ENCODE measurements at places on chromosomes 6 and 20.

DNA sequence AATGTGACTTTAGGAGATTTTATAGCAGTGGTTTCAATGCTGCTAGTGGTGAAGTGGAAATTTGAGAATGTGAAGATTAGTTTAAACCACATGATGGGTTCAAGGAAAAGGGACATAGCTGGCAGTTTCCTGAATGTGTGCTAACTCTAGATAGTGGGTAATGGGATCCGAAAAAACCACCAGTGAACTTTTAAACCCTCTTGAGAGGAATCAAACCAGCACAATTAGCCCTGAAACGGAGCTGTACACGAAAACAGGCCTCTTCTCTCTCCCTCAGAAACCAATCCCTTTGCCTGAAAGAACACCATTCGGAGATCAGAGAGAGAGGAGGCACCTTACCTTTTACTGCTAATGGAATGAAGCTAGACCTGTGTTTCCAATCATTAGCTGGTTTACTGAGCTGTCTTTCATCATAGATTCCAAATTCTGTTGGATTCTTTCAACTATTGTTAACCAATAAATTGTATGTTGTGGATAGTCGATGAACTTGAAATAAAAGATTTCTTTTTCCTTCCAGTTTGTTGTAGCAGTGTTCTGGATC is 103.9 kb downstream of the AIG1 start:
- H3K27ac ChIP-seq: no peak overlapping the region
- H3K4me3 ChIP-seq: no peak overlapping the region
- no peak for DNase-seq
- no peaks in the 10 kb centered on the region for H3K27me3 ChIP-seq

DNA sequence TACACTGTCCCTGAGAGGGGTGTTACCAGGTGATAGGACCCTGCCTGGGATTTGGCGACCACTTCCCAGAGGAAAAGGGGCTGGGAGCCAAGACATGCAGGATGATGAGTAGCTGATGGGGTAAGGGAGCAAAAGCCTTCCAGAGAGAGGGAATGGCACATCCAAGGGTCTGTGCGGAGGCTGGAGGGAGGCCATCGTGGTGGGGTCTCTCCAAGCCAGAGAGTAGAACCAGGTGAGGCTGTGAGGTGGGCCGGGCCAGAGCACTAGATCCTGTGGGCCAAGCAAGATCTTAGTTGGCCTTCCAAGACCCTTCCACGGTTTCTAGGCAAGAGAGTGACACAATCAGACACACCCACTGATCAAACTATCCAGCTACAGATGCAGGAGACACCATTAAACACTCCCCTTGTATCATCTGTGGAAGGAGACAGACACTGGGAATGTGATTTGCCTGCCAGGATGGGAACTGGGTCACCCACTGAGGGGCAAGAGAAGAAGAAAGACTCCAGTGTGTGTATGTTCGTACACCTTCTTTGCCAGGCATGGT is 128.9 kb downstream of the BANF2 start:
- no peaks in the 10 kb centered on the region for H3K36me3 ChIP-seq
- no peak for DNase-seq
- no peak overlapping the region for H3K27ac ChIP-seq

GRCh38 chr6:33116417-33116816 is 40.6 kb downstream of the HLA-DPB1 start:
- no peak overlapping the region for H3K27ac ChIP-seq
- no peaks in the 10 kb centered on the region for H3K36me3 ChIP-seq
- no peak for DNase-seq
- H3K4me3 ChIP-seq: no peak overlapping the region

- no peak overlapping the region for H3K27ac ChIP-seq
- H3K4me1 ChIP-seq: no peaks in the 10 kb centered on the region
- H3K27me3 ChIP-seq: no peaks in the 10 kb centered on the region
- DNase-seq: no peak
These were observed 13.9 kb downstream of the PLCB4 start for GRCh38 chr20:9082741-9083140.

GRCh38 chr6:31336896-31337496 is 20.0 kb downstream of the HLA-B start:
- no peak overlapping the region for H3K27ac ChIP-seq
- no peaks in the 10 kb centered on the region for H3K27me3 ChIP-seq
- no peaks in the 10 kb centered on the region for H3K4me1 ChIP-seq
- H3K36me3 ChIP-seq: no peaks in the 10 kb centered on the region
- DNase-seq: no peak
- no peak overlapping the region for H3K4me3 ChIP-seq

- no peak overlapping the region for H3K27ac ChIP-seq
- H3K4me3 ChIP-seq: no peak overlapping the region
- no peak for DNase-seq
These were observed 3.0 kb upstream of the ARID1B start for GRCh38 chr6:156773935-156774852.

DNA sequence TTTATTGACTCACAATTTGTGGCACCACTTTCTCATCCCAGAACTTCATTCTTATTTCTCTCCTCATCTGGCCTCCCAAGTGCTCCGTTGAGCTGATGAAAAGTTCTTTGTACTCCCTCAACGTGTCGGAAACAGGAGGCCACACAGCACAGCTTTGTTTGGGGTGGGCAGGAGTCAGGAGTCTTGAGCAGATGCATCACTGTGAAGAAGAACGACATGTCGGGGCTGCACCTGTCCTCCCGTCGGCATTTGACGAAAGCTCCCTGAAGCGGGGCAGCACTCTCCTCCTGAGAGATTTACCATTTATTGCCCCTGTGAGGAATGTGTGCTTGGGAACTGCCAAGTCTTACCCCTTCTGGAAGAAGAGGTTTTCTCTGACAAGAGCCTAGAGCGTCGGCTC is 28.1 kb downstream of the TAF8 start:
- H3K4me1 ChIP-seq: no peaks in the 10 kb centered on the region
- peaks cover 24% of the 10 kb centered on the region for H3K36me3 ChIP-seq
- DNase-seq: no peak
- H3K27me3 ChIP-seq: no peaks in the 10 kb centered on the region

DNA sequence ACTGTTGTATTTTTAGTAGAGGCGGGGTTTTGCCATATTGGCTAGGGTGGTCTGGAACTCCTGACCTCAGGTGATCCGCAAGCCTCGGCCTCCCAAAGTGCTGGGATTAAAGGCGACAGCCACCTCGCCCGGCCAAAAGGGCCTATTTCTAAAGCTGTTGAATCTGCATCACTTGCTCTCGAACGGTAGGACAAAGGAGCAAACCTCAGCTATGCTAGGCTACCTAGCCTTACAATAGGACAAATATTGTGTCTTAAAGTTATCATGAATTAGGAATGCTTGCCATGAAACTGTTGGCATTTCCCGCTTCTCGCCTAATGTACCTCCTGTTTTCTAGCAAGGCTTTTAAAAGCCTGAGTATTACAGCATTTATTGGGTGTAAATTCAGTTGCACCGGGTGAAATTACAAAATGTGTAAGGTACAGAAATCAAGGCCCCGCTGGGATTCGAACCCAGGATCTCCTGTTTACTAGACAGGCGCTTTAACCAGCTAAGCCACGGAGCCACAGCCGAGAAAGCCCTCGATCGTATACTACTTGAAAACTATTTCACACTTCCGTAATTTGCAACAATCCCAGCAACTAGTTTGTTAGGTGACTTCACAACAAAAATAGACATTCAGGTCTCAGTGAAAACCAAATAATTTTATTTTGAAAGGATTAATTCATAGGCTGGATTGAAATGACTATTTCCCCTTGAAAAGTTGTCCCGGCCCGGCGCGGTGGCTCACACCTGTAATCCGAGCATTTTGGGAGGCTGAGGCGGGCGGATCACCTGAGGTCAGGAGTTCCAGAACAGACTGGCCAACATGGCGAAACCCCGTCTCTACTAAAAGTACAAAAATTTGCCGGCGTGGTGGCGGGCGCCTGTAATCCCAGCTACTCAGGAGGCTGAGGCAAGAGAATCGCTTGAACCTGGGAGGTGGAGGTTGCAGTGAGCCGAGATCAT is 211.6 kb upstream of the ZNF184 start:
- no peak for DNase-seq
- H3K4me3 ChIP-seq: no peak overlapping the region
- H3K27ac ChIP-seq: no peak overlapping the region
- peaks cover 9% of the 10 kb centered on the region for H3K4me1 ChIP-seq
- no peaks in the 10 kb centered on the region for H3K36me3 ChIP-seq

DNA sequence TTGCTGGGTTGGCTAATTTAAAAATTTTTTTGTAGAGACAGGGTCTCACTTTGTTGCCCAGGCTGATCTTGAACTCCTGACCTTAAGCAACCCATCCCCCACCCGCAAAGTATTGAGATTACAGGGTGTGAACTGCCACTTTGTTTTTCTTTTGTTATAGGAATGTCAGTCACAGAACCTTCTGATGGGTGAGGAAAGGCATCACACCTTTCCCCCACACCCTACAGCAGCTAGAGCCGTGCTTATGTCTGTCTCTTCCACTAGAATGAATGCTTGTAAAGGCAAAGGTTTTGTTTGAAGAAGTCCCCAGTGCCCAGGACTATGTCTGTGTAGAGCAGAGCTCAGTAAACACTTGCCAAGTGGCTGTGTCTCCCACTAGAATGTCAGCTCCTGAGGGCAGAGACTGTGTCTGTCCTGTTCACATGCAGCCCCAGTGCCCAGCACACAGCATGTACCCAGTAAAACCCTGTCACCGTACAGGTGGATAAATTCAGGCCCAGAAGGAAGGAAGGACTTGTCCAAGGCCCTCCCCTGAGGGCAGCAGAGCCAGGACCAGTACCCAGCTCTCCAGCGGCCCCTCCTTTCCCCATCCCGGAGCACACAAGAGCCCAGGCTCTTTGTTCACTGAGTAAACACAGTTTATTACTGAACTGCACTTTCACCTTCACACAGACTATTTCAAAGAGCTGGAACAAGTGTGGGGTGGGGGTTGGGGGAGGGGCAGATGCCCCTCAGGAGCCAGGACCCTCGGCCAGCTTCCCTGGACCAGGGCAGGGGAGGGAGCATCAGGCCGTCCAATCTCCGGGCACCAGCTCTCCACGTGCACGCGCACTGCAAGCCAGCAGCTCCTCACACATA is 26.4 kb downstream of the COX4I2 start:
- peaks cover 28% of the 10 kb centered on the region for H3K36me3 ChIP-seq
- no peak overlapping the region for H3K27ac ChIP-seq
- no peak overlapping the region for H3K4me3 ChIP-seq
- DNase-seq: no peak
- no peaks in the 10 kb centered on the region for H3K27me3 ChIP-seq

DNA sequence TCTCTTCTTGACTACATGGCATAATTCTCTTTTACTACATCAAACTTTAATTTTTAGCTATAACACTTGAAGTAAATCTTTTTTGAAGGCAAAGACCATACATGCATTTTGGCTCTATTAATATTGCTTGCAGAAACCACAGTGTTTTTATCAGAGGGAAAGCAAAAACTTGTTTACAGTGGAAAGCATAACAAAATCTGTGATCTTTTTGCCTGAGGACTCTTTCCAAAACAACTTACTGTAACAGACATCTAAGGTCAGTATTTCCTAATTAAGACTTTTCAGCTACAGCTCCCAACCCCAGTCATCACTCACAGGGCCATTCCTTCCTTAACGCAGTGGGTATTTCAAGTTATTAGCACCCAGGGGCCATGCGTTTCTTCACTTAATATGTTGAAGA is 274.7 kb downstream of the CDKAL1 start:
- DNase-seq: no peak
- no peaks in the 10 kb centered on the region for H3K27me3 ChIP-seq
- no peaks in the 10 kb centered on the region for H3K36me3 ChIP-seq
- H3K4me3 ChIP-seq: no peak overlapping the region
- no peak overlapping the region for H3K27ac ChIP-seq

DNA sequence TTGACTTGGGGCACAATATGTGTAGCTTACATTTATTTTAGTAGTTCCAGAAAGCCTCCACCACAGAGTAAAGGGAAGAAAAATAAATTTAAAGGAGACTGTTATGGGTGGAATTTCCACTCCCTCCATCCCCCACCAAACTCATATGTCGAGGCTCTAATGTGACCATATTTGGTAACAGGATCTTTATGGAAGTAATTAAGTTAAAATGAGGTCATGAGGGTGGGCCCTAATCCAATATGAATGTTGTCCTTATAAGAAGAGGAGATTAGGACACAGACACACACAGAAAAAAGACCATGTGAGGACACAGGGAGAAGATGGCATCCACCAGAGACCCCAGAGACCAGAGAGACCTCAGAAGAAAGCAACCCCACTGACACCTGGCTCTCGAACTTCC is 189.7 kb downstream of the EDN1 start:
- peaks cover 24% of the 10 kb centered on the region for H3K4me1 ChIP-seq
- H3K27ac ChIP-seq: no peak overlapping the region
- H3K27me3 ChIP-seq: no peaks in the 10 kb centered on the region
- no peaks in the 10 kb centered on the region for H3K36me3 ChIP-seq
- DNase-seq: no peak

DNA sequence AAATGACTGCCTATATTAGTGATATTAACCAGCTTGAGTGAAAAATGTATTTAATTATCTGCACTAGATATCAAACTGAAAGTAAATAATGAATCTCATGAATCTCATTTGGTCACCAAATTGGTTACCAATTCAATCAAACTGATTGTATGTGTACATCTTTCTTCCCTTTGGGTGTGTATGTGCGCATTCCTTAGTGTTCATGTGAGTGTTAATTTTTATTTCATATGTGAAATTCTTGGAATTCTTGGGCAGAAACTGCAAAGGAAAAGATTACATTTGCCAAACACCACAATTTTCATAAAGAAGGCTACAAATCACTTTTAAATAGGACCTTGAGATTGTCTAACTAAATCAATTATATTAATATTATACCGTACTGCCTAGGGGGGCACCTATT is 648.4 kb upstream of the MARCKS start:
- H3K4me1 ChIP-seq: no peaks in the 10 kb centered on the region
- no peaks in the 10 kb centered on the region for H3K27me3 ChIP-seq
- H3K27ac ChIP-seq: no peak overlapping the region
- no peak overlapping the region for H3K4me3 ChIP-seq

- no peak for DNase-seq
- no peak overlapping the region for H3K27ac ChIP-seq
- no peaks in the 10 kb centered on the region for H3K36me3 ChIP-seq
- H3K27me3 ChIP-seq: no peaks in the 10 kb centered on the region
These were observed 73.7 kb upstream of the PTCHD4 start for GRCh38 chr6:48184648-48185047.

DNA sequence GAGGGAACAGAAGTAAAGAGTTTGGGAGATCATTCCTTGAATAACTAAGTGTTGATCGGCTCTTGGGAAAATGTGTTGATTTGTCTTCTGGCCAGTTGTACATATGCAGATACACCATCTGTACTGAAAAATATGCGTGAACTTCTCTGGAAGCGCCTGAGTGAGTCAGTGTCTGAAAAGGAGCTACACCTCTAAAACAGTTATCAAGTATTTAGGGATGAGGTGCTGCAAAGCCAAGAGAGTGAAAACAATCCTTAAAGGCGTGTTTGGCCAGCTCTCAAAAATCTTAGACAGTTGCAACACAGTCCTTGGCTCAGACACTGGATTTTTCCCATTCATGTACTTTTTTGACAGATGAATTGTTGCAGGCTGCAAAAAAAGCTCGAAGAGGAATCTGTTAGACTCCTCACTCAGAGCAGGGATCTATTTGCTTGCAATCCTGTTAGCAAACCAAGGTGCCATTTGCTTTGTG is 61.3 kb downstream of the BMP6 start:
- H3K27ac ChIP-seq: no peak overlapping the region
- no peaks in the 10 kb centered on the region for H3K36me3 ChIP-seq
- H3K4me1 ChIP-seq: no peaks in the 10 kb centered on the region
- H3K4me3 ChIP-seq: no peak overlapping the region
- no peak for DNase-seq

- H3K36me3 ChIP-seq: no peaks in the 10 kb centered on the region
- H3K27ac ChIP-seq: no peak overlapping the region
- no peak for DNase-seq
- H3K4me3 ChIP-seq: no peak overlapping the region
These were observed 64.5 kb downstream of the GMPR start for GRCh38 chr6:16302721-16303552.

All from keratinocyte (primary cell).